Activated T-helper 17 cell treated with anti-CD3 and anti-CD28 coated beads, Interleukin-2, amount 50 U/mL, for 72 hours (primary cell): ENCODE measurements at places on chromosomes 6 and 20. TPM values are rescaled to one million over a fixed set of nuclear protein-coding genes. Genes with fewer than 3 reads are reported as not detected.

EFCAB8 gene
- 0.45 TPM for total RNA-seq

- ATAC-seq = peak; percentile 71
Measured at GRCh38 chr6:89986650-89987074, 92.4 kb downstream of the GJA10 start.

DNA sequence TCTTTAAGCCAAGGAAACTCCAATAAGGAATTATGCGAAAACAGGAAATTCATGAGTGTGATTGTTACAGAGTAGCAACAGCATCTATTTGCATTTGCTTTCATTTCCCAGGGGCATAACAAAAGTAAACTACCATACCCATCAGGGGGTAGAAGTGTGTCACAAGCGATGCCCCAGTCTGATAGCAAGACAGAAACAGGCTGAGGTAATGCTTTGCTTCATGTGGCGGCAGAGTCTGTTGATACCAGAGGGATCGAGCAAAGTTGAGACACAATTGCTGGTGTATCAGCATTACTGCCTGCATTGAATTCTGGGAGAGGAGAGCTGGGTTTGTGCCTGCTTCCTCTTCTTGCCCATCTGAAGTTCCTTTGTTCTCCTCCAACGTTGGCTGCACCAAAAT lies 51.2 kb upstream of the LYRM2 start:
- ATAC-seq = no peak

GRCh38 chr20:47792021-47792618 lies 6.8 kb upstream of the SULF2 start:
- ATAC-seq = peak; percentile 14

GRCh38 chr20:37895166-37895565 lies 7.8 kb upstream of the VSTM2L start:
- ATAC-seq = no peak

GRCh38 chr6:6659600-6660327 lies 71.2 kb downstream of the LY86 start:
- ATAC-seq = no peak

DNA sequence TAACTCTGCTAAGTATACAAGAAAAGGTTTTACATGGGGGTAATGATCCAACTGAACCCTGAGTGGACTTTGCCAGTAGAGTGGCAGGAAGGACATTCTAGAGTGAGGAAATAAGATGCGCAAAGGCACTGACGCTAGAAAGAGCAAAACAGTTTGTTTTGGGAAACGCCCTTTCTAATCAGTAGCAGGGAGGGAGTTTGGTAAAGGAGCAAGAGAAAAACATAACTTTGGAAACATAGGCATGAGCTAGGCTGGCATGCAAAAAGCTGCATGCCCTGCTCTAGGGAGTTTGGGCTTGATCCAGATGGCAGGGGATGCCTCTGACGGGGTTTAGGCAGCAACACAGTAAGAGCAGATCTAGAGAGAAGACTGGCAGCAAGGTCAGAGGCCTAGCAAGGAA lies 135.2 kb downstream of the DST start:
- no peak for ATAC-seq

DNA sequence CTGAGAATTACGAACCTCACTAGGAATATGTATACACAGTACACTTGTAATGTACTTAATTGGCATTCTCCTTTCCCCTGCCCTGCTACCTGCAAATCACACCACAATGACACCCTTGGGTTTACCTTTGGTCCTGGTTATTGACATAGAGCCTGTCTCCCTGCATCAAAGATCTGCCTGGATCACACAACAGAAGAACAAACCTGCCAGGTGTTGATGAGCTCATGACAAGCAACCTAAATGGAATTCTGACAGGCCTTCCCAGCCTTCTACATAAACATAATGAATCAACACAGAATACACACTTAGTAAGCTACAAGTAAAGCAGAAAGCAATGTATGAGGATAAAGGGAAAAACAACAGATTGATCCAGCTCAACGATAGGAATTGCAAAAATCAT lies 95.6 kb downstream of the HDGFL1 start:
- no peak for ATAC-seq

GRCh38 chr6:37205175-37205996 lies 35.4 kb downstream of the PIM1 start:
- ATAC-seq = peak; percentile 8

RAB22A gene
- 12.8 TPM for total RNA-seq

RALY gene
- 142 TPM for total RNA-seq

GRCh38 chr6:74755778-74756177 lies 450.1 kb downstream of the COL12A1 start:
- ATAC-seq = no peak

DNA sequence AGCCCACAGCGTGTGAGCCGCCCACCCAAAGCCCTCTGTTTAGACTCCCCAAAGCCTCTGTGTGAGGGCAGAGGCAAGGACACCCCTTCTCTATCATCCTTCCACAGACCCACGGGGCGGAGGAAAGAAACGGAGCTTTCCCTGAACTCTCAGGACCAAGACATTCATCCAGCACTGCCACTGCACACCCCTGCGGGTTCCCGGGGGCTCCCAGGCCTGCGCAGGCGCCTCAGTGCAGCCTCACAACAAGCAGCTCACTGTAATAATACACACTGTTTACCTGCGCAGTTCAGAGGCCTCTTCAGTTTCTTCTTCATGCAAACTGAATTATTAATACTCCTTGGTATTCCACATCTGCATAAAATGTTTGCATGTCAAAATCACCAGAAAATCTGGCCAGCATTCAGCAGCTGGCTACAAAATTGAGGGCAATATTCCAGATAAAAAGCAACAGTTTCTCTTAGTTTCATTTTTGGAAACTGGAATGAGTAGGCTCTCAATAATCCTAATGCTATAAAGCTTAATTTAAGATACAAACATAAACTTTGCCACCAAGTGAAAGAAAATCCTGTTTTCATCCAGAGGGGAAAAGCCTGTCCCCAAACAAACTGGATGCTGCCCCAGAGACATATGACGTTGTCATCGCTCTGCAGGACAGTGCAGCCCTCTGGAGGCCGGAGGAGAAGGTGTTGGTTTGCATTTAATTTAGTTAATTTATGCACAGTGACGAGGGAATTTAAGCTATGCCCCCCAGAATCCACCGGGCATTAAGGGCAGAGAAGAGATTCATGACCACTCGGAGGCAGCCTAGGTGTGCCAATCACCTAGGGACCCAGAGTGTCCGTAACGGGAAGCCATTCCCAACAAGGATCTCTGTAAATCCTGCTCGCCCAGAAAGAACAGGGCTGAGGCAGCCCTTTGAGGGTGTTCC lies 45.3 kb downstream of the NINL start:
- no peak for ATAC-seq

DNA sequence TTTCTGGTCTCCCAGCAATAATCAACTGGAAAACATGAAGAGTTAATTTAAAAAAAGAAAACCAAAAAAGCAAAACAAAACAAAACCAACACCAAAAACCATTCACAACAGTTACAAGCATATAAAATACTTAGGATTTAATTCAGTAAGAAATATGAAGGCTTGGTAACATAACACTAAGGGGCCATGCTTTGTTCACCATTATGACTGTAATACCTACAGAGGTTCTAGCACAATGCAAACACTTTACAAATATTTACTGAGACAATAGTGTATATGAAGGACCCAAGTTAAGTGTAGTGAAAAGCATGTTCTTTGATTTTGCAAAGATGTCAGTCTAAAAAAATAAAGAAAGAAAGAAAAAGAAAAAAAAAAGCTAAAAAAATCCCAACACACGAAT lies 109.8 kb upstream of the EMILIN3 start:
- no peak for ATAC-seq

GRCh38 chr6:14759976-14760672 lies 485.7 kb upstream of the JARID2 start:
- ATAC-seq = no peak

DNA sequence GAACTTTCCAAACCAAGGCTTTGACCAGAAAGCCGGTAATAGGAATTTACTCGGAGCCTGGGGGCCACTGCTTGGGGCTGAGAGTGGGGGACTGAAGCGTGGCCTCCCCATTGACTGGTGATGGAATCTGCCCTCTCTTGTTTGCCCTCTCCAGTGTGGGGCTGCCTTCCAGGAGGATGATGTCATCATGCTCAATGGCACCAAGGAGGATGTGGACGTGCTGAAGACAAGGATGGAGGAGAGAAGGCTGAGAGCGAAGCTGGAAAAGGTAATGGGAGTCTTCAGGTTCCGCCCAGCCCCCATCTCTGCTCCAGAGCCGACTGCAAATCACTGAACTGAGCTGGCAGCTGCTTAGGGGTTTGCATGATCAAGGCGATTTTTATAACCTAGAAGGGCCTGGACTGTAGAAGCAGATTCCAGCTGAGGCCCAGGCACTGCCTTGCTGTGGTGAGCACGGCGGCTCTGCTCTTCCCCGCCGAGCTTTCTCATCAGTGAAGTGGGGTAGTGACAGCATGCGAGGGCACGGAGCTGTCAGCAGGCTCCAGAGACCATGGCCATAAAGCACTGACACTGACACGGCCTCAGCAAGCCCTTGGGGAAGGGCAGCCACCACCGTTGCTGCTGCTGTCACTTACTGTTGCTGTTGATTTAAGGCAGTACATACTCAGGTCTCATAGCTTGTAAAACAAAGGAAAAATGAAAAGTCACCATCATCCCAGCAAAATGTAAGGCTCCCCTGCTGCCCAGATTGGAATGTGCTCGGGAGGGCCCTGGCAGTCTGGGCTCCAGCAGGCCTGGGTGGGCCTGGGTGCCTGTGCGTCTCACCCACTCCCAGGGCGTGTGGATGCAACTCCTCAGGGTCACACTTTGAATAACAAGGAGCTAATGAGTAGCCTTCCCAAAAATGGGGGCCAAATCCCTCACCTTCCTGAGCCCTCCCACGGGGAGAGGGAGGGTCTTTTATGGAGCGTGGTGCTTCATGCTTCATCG lies 11.1 kb upstream of the FAM209A start:
- ATAC-seq = no peak

DNA sequence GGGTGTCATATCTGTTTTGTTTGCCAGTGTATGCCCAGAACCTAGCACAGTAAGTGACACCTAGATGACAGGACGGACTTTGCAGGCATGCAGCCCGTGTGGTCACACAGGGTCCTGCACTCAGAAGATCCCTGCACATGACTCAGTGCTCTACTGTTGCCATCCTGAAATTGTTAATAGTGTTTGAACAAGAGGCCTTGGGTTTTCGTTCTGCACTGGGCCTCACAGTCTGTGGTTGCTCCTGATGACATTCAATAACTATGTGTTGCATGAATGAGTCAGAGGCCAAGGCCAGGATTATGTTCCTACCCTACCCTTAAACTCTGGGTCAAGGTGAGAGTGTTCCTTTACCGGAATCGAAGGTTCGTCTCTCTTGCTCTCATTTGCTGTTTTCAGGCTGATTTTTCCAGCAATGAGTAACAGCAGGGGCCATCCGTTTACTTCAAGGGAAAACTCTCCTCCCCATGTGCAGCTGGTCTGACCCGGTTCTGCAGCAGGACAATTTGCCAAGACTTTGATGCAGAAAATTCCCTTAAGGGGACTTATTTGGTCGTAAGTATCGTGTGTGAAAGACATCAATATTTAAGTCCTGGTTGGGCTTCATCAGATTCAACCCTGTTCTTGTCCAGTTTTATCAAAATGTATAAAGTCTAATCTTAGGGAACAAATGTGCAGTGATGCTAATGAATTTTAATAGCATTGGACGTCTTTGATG lies 13.0 kb upstream of the PFDN4 start:
- no peak for ATAC-seq

DNA sequence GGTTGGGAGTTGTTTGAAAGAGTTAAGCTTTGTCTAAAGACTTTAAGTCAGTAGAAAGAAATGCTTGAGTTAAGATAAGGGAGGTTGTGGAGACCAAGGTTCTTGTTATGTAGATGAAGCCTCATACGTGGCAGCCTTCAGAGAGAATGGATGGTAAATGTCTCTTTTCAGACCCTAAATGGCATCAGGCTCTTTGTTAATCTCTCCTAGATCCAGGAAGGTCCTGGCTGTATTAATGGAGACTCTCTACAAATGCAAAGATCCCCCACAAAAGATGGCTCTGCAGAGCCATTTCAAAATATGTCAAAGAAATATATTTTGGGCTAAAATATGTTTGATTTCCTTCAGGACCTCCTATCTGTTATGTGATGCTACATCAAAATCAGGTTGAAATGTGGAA lies 161.6 kb downstream of the ADAT2 start:
- ATAC-seq = no peak

DNA sequence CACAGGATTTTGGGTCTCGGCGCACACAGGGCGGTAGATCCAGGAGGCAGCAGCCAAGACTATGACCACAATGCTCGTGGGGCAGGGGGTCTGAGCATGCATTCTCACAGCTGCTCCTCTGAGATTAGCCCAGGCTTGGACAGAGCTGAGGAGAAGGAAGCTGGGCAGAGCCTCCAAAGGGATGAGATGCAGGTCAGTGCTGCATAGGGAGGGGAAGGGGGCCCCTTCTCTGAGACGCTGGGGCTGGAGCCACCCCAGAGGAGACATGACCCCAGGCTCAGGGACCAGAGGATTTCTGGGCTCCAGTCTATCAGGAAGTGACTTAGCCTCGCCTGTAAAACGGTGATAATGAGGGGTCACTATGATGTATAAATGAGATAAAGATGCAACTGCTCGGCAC lies 93.9 kb downstream of the BFSP1 start:
- no peak for ATAC-seq

- ATAC-seq = no peak
Measured at GRCh38 chr6:32194825-32195651, 2.6 kb upstream of the GPSM3 start.

SASH1 gene
- 2.9 TPM for total RNA-seq

DNA sequence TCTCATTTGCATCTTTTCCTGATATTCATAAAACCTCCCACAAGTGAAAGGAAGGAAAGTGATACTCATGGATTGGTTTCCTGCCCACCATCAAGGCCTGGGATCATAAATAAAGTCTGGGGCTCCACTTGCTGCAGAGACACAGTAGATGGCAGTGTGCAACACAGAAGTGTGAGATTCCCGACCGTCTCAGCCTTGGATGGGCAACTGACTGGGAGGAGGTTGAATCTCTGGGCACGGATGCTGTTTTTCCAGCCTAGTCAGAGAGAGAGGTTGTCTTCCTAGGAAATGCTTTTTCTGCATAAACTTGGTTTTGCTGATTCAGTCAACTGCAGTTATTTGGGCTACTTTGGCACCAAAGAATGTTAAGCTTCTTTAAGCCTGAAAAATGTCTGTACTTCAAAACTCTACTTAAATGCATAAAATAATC lies 9.9 kb upstream of the RFPL4B start:
- no peak for ATAC-seq

DNA sequence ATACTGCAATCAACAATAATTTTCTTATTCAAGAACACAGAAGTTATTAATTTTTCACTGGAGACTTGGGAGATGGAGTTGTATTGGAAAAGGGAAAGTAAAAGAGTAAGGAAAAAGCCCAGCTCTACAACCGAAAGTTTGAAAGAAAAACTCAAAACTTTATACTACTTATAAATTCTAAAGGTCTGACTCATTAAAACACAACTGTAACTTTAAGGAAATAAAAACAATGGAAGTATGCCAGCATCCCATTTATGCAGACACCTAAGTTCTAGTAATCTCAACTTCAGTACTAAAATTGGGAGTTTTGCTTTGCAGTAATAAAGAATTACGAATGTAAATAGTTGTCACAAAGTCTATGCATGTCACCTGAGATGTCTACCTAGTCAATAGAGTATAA lies 80.6 kb downstream of the IRAK1BP1 start:
- no peak for ATAC-seq
